ENCODE measurements at places on chromosomes 2 and 18.

- DNase-seq: no peak
These were observed 214.9 kb downstream of the DSEL start for GRCh38 chr18:67301592-67301991.

DNA sequence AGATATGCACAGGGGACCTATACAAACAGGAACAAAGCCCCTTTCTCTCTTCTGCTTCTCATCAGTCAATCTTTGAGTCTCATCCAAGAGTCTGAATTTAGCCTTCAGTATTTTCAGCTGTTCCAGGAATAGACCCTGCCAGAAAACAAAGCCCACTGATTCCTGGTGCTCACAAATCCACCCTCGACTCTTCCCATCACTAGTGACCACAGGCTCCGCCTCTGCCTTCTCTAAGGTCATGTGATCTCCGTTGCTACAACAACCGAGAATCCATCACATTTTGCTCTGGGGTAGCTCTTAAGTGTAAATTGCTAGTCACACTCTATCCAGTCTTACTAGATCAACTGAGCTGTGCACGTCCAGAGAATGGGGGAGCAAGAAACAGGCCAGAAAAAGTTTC, 46.4 kb upstream of the SPTBN1 start:
- DNase-seq: no peak

- DNase-seq: no peak
These were observed 12.1 kb upstream of the TWIST2 start for GRCh38 chr2:238835726-238836301.

DNA sequence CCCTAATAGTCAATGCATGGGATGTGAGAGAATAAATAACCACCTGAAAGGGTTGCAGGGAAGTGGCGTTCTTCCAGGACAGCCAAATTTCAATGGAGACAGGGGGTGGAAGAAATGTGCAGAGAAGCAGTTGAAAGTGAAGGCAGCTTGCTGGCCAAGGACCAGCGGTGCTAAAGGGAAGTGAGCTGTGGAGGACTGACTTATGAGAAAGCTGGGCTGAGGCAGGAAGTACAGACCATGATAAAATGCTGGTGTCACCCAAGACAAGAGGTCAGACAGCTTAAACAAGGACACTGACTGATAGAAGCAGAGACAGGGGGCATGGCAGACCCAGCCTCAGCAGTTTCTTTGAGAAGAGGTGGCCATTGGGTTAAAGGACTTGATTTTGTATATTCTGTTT, 106.7 kb downstream of the DTNB start:
- DNase-seq: peak; percentile 64

DNA sequence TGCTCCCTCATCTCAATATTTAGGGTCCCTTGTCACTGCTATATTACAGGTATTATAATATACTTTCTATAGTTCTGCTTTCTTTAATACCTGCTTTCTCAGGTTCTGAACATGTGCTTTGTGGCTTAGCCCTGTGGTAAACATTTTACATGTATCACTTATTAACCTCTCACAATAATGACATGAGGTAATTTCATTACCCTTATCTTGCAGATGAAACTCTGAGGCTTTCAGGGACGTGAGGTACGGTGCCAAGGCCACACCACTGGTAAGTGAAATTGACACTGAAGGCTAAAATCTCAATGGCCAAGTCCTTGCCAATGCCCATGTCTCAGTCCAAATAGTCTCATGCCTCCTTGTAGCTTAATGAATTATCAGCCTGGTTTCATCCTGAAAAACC, 21.7 kb downstream of the LINC00305 start:
- DNase-seq: no peak

GRCh38 chr2:24618144-24618543, 127.1 kb downstream of the NCOA1 start:
- DNase-seq: no peak

- no peak for DNase-seq
These were observed 128.4 kb downstream of the RNF152 start for GRCh38 chr18:61764381-61764780.

GRCh38 chr2:121220995-121221394, 64.0 kb downstream of the TFCP2L1 start:
- DNase-seq: peak; percentile 16

GRCh38 chr2:95539290-95539689, 52.5 kb upstream of the TRIM43 start:
- no peak for DNase-seq

DNA sequence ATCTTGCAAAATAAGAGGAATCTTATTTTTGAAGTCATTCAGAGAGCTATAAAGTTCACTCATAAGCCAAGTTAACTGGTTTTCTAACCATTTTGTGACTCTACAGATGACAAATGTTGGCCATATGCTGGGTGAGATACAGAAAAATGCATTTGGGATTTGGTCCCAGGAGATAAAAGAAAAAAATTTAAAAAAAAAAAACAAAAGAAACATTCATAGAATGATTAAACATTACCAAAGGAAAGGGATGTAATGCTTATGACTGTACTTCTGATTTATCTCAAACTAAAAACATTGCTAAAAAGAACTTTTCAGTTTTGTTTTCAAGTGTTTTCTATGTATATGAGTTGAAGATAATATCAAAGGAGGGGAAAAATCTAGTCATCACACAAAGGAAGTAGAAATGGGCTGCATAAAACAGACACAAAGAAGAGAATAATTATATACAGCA, 43.1 kb downstream of the PELI1 start:
- peak; percentile 77 for DNase-seq

GRCh38 chr2:236616624-236617023, 47.0 kb downstream of the ACKR3 start:
- DNase-seq: no peak

- no peak for DNase-seq
These were observed 101.9 kb upstream of the SMIM21 start for GRCh38 chr18:75529394-75529793.

DNA sequence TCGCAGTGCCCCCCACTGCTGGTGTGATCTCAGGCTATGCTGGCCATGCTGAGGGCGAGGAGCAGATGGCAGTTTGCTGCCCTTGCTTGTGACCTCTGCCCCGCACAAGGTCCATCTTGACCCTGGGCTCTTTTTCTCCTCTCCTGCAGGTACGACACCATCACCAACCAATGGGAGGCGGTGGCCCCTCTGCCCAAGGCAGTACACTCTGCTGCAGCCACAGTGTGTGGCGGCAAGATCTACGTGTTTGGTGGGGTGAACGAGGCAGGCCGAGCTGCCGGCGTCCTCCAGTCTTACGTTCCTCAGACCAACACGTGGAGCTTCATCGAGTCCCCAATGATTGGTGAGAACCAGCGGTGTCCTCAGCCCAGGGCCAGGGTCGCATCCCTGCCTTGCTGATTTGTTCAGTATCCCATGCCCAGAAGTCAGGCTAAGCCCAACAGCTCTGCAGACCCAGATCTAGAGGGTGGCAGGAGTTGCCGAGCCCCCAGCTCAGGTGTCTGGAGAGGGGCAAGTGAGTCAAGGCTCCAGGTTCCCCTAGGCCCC, 223.8 kb downstream of the ATAD2B start:
- DNase-seq: no peak

DNA sequence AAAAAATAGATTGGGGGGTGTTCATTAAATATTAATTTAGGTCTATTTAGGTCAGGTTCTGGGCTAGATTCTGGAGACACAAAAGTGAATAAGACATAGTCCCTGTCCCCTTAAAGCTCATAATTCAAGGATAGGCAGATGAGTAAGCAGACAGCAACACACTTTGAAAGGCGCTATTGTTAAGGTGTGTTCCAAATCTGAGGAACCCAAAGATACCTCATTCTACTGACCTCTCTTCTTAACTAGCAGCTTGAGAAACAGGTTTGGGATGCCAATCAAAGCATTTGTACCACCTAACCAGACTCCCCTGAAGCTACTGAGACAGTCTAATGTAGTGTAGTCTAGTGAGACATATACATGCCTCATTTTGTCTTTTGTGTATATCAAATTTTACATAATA, 34.8 kb downstream of the SEMA4F start:
- DNase-seq: no peak

DNA sequence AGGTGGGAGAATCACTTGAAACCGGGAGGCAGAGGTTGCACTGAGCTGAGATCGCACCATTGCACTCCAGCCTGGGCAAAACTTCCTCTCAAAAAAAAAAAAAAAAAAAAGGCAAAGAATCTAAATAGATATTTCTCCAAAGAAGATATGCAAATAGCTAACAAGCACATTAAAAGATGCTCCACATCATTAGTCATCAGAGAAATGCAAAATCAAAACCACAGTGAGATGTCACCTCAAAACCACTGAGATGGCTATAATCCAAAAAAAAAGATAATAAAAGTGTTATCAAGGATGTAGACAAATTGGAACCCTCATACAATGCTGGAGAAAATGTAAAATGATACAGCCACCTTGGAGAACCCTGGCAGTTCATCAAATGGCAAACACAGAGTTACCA, 8.4 kb downstream of the ST8SIA5 start:
- no peak for DNase-seq

- no peak for DNase-seq
These were observed 83.3 kb upstream of the EPAS1 start for GRCh38 chr2:46213906-46214305.

- peak; percentile 80 for DNase-seq
These were observed 1.8 kb upstream of the BCL11A start for GRCh38 chr2:60555066-60555782.

DNA sequence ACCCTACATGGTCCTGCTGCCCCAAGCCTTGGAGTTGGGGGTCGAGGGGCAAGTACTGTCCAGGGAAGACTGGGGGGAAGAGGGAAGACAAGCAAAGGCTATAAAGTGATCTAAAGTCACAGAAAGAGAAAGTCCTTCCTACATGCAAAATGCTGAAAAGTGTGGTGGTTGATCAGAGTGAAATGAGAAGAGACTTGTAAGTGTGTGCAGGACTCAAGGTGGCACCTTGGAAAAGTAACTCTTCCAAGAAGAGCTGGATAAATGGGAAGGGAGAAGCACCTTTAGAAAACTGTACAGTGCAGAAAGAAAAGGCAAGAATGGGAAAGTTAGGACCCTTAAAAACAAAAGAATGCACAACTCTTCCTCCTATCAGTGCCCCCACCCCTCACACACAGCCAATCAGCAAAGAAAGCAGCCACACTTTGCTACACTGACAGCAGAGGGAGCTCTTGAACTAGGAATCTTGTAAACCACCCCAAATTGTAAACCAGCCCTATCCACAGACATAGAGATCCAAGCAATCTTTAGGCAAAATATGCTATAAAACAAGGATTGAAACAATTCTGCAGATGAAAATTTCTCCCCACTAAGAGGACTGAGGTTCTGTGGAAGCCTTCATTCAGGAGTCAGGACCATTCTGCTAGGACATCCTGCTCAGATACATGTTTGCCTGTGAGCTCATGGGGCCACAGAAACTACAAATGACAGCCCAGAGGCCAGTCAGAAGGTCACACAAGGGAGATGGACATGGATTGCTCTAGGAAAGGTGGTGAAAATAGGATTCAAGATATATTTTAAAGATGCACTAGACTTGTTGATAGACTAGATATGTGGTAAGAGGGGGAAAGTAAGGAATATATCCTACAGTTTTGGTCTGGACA, 146.4 kb downstream of the FTCDNL1 start:
- DNase-seq: peak; percentile 18

- peak; percentile 66 for DNase-seq
These were observed 108.9 kb downstream of the CLIP4 start for GRCh38 chr2:29223851-29224692.

DNA sequence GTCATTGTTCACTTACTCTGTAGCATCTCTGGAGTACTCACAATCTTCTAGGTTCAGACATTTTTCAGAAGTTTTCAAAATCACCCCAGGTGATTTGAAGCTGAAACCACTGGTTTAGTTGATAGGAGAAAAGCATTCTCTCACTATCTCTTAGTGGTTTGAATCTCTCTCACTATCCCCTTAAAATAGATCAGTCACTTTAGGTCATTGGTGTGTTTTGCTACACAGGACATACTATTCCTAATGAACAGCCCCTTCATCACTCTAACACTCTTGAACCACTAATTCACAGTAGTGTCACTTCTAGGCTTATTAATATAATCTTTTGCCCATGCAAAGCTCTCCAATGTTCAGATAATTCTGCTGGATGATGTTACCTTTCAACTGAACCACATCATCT, 34.5 kb downstream of the LYPD6 start:
- no peak for DNase-seq

DNA sequence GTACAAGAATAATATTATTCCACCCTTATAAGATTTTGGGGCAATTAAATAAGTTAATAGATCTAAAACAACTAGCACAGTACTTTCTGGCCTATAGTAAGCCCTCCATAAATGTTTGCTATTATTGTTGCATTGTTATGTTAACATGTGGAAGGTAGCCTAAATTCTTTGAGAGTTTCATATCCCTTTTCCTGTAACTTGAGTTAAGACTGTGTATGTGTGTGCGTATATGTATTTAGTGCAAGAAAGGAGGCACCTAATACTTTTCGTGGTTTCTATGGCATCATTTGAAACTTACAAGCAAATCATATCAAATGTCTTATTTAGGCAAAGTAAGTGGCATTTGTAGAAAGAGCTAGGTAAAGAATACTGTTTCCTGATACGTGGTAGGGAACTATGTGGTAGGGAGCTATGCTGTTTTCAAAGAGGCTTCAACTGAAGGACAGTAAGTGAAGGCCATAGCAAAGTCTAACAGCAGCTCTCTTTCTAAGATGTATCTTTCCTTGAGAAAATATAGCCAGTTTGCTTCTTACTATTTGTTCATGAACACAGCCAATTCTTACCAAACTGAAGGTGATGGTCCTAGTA, 36.8 kb upstream of the C2orf74 start:
- no peak for DNase-seq

DNA sequence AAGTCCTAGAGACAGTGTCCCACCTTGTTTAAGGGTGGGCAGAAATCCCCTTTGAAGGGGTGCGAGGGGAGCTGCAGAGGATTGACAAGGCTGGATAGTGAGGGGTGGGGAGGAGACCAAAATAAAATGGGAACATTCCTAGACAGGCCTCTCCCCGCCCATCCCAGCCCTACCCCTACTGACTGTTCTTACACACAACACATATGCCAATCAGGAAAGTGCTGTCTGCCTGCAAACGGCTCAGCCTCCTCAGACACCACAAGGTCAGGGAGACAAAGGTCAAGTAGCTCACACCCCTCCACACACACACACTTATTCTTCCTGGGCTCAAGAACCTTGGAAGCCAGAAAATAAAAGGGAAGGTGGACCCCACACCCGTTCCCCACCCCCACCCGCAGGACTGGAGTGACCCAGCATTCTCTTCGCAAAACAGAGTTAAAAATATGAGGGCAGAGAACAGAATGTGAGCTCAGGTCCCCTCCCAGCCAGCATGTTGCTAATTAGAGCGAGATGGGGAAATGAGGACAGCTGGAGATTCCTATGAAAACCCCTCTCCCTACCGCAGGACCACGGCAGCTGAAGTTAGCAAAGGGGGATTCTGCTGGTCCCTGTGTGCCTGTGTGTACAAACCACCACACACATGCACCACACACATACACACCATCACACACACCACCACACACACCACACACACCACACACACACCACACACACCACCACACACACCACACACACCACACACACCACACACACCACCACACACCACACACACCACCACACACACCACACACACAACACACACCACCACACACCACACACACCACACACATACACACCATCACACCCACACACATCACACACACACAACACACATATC, 197.8 kb downstream of the TNS1 start:
- DNase-seq: no peak

- DNase-seq: no peak
These were observed 65.8 kb upstream of the IGFBP5 start for GRCh38 chr2:216761133-216761532.

- no peak for DNase-seq
These were observed 220.1 kb downstream of the OSR1 start for GRCh38 chr2:19138264-19138825.

GRCh38 chr18:58847383-58848071, 17.1 kb upstream of the ZNF532 start:
- no peak for DNase-seq

GRCh38 chr2:215082446-215082845, 56.0 kb downstream of the ABCA12 start:
- no peak for DNase-seq

GRCh38 chr18:62596145-62597005, 73.5 kb downstream of the ZCCHC2 start:
- peak; percentile 3 for DNase-seq
